ENCODE measurements at places on chromosomes 7 and 10.

DNA sequence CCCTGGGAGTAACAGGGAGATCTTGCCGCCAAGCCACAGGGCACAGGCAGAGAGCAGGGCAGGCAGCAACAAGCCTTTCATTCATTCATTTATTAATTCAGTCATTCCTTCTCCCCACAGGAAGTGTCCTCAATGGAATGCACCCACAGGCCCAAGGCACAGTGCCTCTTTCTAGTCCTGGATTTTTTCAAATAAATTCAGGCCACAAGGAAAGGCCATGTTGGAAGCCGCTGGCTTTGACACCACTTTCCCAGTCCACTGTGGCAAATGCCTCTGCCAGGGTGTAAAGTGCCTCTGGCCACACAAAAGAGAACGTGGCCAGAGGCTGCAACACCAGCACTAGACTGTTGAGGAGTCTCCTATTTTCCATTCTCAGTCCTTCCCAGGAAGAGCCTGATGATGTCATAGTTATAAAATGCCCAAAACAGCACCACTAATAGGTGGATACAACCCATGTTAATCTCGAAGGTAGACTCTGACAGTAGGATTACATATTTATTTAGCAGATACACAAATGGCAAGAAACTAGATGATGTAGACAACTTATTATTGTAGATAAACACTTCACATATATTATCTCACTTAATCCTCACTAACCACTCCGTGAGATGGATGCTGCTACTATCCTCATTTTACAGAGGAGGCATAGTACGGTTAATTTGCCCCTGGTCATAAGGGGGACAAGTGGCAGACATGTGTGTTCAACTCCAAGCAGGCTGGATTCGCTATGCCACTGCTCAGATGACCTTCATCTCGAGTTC lies 5.5 kb downstream of the JAZF1 start:
- DNase-seq = no peak

DNA sequence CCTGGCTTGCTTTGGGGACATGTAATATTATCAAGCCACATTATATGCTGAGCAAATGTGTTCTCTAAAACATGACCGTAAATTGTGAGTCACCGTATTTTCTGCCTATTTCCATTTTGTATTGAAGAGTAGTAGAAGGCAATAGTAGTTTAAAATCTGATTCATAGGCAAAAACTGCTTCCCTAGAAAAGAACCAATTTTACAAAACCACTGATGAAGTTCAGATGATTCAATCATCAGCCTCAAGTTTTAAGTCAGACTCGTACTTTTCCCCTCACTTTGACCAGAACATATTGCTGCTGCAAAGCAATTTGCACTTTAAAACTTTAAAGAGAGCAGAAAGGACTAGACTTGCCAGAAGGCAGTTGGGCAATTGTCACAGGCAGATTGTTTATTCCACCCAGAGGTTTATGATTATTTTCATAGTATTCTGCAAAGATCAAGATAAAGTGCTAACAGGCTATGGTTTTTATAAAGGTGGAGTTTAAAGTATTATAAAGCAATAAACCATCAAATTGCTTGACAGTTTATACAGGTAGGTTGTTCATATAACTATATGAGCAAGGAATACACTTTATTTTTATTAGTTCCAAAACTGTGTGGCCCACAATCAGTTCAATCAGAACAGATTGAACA lies 168.2 kb downstream of the ETV1 start:
- no peak for DNase-seq

- DNase-seq = no peak
Measured at GRCh38 chr7:128893251-128894100, 17.0 kb downstream of the KCP start.

DNA sequence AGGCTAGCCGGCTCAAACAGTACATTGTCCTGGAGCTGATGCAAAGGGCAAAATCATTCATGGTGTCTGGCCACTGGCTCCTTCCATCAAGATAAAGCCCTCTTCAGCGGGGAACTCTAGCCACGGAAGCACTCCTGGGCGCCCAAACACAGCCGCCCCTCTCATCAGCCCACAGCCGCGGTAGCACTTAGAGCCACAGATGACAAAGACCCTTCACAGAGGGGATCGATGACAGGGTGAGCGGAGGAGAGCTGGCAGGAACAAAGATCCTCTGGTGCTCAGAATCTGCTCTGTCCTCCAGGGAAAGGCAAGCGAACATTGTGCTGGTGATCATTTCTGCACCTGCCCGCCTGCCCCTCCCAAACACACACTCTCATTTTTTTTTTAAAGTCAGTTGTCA lies 222.2 kb upstream of the NRP1 start:
- DNase-seq = no peak

- DNase-seq = no peak
Measured at GRCh38 chr7:131522325-131522930, 34.0 kb downstream of the PODXL start.

DNA sequence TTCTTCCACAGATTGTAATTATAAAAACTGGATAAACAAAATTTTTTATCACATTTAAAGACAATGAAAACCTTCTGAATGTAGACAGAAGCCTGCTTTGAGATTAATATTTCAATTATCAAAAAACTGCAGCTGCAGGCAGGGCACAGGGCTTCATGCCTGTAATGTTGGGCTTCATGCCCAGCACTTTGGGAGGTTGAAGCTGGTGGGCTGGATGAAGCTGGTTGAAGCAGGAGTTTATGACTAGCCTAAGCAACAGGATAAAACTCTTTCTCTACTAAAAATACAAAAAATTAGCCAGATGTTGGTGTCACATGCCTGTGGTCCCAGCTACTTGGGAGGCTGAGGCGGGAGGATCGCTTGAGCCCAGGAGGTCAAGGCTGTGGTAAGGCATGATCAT lies 41.2 kb downstream of the PDZD8 start:
- DNase-seq = no peak

GRCh38 chr10:126043389-126043788 lies 147.0 kb downstream of the FANK1 start:
- no peak for DNase-seq

- DNase-seq = no peak
Measured at GRCh38 chr10:62109587-62110293, 158.9 kb downstream of the RTKN2 start.

- no peak for DNase-seq
Measured at GRCh38 chr7:130521258-130521951, 29.5 kb downstream of the MEST start.

DNA sequence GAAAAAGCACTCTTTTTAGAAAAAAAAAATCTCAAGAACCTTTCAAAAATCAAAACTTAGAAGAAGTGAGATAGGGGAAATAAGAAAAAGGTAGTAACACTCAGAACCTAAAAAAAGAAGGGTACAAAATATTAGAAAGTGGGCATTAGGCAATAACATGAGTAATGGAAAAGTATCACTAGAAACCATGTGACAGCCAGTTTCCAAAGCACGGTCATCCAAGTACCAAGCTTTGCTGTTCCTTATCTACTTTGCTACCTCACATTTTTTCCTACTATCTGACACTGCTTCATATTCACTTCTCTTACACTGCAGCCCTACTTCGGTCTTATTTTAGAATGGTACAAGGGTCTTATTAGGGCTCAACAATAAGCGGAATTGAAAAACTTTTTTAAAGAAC lies 30.3 kb downstream of the IMMP2L start:
- DNase-seq = no peak

- no peak for DNase-seq
Measured at GRCh38 chr10:32229170-32229569, 117.8 kb downstream of the EPC1 start.

DNA sequence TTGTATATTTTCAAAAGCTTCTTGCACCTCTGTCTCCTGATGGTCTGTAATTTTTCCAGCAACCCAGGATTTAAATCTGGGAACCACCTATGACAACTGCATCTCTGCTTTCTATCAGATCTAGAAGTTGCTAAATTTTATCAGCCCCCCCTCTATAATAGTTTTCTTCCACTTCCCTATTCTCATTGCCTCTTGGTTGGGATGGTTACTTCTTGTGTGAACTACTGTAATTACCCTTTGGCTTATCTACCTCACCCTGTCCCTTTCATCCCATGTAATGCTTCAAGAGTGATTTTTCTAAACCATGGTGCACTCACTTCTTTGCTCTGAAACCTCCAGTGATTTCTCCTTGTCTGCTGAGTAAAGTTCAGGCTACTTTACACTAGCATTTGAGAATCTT lies 92.3 kb downstream of the BMPR1A start:
- DNase-seq = no peak

DNA sequence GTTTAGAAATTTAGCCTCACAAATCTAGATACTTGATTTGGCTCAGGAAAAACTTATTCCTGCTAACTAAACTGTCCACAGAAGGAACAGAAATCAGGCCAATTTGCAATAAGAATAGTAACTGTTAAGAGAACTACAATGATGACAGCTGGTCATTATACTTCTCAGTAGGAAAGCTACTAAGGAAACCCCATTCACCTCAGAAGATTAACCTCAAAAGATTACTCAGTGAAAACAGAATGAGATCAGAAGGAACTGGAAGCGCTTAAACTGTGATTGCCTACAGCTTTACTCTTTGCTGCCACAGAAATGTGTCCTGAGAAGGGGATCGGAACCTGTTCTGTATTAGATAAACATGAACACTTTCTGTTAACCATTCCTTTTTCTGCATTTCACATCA lies 24.3 kb upstream of the DNAJB12 start:
- no peak for DNase-seq

DNA sequence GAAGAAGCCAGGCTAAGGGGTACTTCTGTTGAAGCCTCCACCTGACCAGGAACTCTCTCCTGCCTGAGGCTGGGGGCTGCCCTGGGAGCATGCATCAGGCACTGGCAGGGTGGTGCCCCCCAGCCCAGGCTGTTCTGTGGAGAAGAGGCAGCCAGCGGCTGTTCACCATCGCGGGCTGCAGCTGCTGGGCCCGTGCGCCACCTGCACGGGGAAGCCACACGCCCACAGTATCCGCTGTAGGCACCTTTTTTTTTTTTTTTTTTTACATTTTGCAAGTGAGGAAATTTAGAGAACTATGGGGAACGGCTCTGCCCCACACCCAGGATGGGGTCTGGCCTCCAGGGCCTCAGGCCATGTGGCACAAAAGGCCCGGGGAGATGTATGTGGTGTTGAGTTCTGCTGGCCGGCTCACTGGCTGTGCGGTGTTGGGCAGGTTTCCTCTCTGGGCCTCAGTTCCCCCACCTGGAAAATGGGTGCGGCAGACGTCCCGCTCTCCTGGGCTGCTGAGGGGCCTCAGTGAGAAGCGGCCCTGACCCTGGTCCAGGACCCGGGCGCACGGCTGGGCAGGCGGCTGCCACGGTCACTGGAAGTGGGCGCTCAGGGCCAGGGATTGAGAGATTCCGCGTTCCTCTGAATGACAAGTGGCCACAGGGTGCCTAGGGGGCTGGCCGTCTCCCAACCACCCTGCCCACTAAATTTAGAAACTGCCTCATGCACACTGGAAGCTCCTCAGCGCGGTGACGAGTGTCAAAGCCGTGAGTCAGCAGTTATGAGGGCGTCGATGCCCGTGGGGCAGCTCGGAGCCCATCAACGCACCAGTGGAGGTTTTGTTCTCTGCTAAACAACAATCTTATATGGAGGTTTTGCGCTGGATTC lies 8.8 kb upstream of the INTS1 start:
- DNase-seq = peak; percentile 59
